ENCODE measurements at places on chromosomes 16 and 17. TPM values are rescaled to one million over a fixed set of nuclear protein-coding genes. Genes with fewer than 3 reads are reported as not detected.

The MYO15B gene
- total RNA-seq: 26.1 TPM

The EVPL gene
- 0.07 TPM for total RNA-seq

The ARL4D gene
- 1.9 TPM for total RNA-seq

- peak; percentile 18 for DNase-seq
- no peaks in the 10 kb centered on the region for H3K36me3 ChIP-seq
- no peaks in the 10 kb centered on the region for H3K4me1 ChIP-seq
- H3K27ac ChIP-seq: no peak overlapping the region
- H3K27me3 ChIP-seq: no peaks in the 10 kb centered on the region
These were observed 12.7 kb downstream of the SLC5A11 start for GRCh38 chr16:24858219-24859041.

GRCh38 chr16:85136213-85136701 lies 24.0 kb upstream of the CIBAR2 start:
- H3K4me1 ChIP-seq: no peaks in the 10 kb centered on the region
- H3K27ac ChIP-seq: no peak overlapping the region
- H3K27me3 ChIP-seq: peaks cover 3% of the 10 kb centered on the region
- H3K4me3 ChIP-seq: no peak overlapping the region
- H3K36me3 ChIP-seq: no peaks in the 10 kb centered on the region

- H3K4me1 ChIP-seq: peaks cover 9% of the 10 kb centered on the region
- H3K27ac ChIP-seq: no peak overlapping the region
- no peaks in the 10 kb centered on the region for H3K36me3 ChIP-seq
- H3K4me3 ChIP-seq: no peak overlapping the region
These were observed 7.4 kb downstream of the XYLT1 start for GRCh38 chr16:17463335-17463734.

DNA sequence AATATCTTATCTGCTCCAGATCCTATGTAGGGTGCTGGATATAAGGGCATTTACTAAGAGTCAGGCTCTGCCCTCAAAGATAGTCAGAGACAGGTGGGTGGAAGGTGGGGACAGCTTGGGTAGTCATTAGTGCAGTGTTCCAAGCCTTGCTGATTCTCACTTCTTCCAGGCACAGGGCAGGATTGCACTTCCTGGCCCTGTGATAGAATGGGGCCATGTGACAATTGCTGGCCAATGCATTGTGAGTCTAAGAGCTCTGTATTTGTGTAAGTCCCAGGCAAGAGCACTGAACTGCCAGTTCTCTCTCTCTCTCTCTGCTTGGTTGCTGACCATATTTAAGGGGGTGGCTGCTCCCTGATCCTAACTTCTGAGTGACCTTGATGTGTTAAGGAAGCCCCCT lies 112.1 kb downstream of the C16orf78 start:
- H3K27me3 ChIP-seq: no peaks in the 10 kb centered on the region
- peaks cover 5% of the 10 kb centered on the region for H3K4me1 ChIP-seq
- H3K36me3 ChIP-seq: no peaks in the 10 kb centered on the region
- no peak for DNase-seq

DNA sequence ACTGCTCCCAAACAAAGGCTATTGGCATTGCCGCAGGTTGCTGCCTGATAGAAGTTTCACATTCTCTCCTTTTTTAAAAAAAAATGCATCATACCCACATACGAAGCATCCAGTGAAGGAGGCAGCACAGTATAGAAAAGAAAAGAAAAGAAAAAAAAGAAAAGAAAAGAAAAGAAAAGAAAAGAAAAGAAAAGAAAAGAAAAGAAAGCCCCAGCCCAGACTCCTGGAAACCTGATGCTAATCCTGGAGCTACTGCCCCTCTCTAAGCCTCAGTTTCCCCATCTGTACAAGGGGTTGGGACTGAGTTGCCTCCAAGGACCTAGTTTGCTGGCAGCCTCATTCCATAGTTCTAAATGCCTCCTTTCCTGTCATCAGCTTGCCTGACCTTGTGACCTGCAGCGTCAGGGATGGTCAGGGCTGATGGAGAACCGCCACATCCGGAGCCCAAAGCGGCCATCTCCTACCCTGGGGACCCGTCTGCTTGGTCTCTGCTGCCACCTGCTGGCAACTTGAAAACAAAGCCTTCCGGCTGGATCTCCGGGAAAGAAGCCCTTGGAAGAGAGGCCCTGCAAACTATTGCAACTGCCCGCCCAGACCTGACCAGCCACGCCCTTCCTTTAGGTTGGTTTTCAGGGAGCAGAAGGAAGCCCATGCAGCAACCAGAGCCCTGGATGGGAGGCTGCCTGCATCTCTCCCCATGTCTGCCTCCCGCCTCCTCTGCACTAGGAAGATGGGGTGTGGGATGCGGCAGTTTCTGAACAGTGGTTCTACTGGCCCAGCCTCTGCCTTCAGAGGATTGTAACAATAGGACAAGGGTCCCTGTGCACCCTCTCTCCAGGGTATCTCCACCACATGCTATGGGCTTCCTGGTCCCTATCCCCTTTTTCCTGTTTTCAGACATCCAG lies 13.0 kb downstream of the AIPL1 start:
- H3K27me3 ChIP-seq: no peaks in the 10 kb centered on the region
- no peak overlapping the region for H3K4me3 ChIP-seq
- no peak overlapping the region for H3K27ac ChIP-seq
- no peaks in the 10 kb centered on the region for H3K36me3 ChIP-seq

- no peaks in the 10 kb centered on the region for H3K27me3 ChIP-seq
- DNase-seq: no peak
- no peak overlapping the region for H3K27ac ChIP-seq
- H3K4me3 ChIP-seq: no peak overlapping the region
These were observed 13.1 kb downstream of the CTU2 start for GRCh38 chr16:88719267-88719932.

- H3K4me1 ChIP-seq: peaks cover 60% of the 10 kb centered on the region
- H3K36me3 ChIP-seq: no peaks in the 10 kb centered on the region
- no peaks in the 10 kb centered on the region for H3K27me3 ChIP-seq
- no peak overlapping the region for H3K27ac ChIP-seq
These were observed 65.2 kb downstream of the ARSG start for GRCh38 chr17:68356520-68356919.

DNA sequence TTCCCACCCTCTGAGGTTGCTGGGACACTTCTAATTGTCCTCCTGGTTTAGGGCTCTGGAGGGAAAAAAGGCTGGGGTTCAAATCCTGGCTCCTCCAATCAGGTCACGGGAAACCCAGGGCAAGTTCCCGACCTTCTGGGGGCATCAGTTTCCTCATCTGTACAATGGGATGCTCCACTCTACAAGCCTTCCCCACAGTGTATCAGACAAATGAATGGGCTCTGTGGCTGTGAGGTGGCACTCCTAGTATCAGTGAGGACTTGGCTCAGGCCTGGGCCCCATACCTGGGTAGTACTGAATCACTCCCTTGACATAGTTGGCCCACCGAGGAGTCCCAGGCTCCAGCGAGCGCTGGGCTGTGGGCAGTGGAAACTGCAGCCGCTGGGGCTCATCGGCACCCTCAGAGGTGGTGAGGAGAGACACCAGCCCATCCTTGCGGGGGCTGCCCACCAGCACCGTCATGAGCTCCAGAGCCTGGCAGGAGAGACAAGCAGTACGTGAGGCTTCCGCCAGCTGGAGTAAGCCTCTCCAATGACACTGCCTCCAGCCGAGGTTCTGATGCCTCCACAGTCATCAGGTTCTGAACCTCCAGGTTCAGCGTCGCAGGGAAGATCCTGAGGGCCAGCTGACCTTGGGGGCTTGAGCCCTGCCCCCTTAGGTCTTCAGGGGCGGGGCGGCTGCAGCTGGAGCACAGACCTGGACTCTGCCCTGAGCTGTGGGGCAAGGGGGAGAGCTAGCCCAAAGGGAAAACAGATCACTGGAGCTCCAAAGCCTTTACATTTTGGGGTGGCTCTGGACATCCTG lies 1.2 kb downstream of the GALK1 start:
- peak overlapping the region; percentile 61 for H3K27ac ChIP-seq
- H3K27me3 ChIP-seq: no peaks in the 10 kb centered on the region
- DNase-seq: no peak
- peaks cover 13% of the 10 kb centered on the region for H3K4me1 ChIP-seq
